ENCODE measurements at places on chromosomes 3 and 15.
A peak's percentile ranks its signal among the peaks of the same experiment; 100 is the strongest.

GRCh38 chr3:72079369-72079872, 294.5 kb upstream of the PROK2 start:
- DNase-seq, result no peak

DNA sequence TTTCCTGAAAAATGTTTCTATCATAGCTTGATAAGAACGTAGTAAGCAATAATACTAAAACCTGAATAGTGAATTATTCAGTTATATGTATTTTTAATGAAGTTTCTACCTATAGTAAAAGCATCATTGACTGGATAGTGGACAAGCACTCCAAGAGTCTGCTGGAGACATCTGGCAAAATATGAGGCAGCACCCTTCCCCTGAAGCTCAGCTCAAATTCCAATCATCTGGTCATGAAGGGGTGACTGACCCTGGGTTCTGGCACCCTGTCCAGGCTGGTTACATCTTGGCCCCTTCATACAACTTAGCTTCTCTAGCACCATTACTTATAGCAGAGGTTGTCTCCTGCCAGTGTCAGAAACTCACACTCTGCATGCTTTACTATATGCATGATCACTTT, 455.4 kb downstream of the RAP2B start:
- DNase-seq, result no peak

GRCh38 chr15:60195611-60196010, 191.5 kb downstream of the FOXB1 start:
- DNase-seq, result no peak

DNA sequence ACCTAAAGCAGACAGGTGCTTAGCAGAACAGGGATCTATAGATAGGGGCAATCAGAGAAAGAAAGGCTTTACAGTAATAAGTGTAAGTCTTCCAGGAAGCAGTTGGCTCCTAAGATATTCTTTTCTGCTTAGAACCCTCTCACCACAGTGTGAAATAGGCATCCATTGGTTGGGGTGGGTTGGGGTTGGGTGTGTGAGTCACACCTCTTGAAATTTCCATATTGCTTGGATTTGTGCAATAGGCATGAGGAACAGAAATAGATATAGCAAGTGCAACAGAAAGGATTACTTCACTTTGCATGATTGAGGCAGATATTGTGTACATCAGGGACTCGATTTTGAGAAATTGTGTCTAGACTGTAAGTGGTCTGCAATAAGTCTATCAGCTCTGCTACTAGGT, 200.1 kb upstream of the GAP43 start:
- DNase-seq, result no peak

- DNase-seq, result no peak
These were observed 49.0 kb upstream of the EPHB3 start for GRCh38 chr3:184512621-184513020.

GRCh38 chr3:7547826-7548225, 686.9 kb downstream of the GRM7 start:
- DNase-seq, result no peak

DNA sequence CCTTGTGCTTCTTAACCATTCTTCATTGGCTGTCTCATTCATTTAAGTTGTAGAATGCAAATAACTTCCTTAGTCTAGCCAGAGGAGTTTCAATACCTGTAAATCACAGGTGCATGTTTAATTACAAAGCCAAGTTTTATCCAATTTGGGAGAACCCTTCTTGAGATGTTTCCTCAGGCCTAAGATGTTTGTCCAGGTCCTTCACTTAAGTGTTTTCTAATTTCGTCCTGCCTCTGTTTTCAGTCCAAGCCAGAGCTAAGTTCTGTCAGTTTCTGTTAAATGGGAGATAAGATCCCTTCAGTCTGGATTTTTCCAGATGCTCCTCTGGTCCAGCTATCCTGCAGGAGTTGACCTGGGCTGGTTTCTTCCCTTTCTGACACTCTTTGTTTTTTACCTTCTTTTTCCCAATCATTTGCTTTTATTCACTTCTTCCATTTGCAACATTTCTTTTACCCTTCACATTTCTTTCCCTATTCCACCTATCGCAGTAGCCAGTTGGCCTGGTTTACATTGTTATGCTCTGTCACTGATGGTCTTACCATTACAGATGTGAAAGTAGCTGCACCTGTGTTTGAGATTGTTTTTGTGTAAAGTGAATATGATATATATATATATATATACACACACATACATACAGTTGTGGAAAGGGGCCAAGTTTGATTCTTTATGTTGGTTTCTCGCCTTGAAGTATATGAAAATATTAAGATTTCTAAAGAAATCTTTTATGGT, 34.5 kb downstream of the EIF2AK4 start:
- DNase-seq, result no peak

DNA sequence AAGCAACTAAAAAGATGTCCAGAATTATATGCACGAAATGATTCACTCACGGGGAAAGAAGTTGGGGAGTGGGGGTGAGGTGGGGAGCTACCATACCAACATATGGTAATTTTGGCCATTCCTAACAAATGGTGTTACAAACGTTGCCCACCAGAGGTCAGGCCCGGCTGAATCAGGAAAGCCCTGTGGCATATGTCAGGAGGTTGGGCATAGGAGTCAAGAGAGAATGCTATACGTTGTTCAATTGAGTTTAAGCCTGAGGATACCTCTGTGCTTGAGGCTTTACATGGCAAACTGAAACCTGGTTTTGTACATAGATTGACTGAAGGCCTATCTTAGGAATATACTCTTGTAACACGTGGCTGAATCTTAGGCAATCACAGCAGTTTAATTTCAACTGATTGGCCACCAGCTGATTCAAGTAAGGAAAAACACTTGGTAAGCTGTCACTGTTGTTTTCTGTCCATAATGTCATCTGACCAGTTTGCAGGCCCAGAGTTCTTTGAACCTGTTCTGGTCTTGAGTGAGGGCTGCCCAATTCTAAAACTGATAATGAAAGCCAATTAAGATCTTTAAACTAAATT, 23.4 kb upstream of the SLC2A2 start:
- peak; percentile 63 for DNase-seq

GRCh38 chr3:108127301-108127988, 36.6 kb upstream of the CD47 start:
- no peak for DNase-seq

- peak; percentile 27 for DNase-seq
These were observed 610.9 kb downstream of the AGBL1 start for GRCh38 chr15:86690566-86690965.

- DNase-seq, result no peak
These were observed 22.4 kb downstream of the LYZL4 start for GRCh38 chr3:42387802-42388651.

GRCh38 chr3:113620091-113620490, 76.4 kb downstream of the USF3 start:
- DNase-seq, result no peak

DNA sequence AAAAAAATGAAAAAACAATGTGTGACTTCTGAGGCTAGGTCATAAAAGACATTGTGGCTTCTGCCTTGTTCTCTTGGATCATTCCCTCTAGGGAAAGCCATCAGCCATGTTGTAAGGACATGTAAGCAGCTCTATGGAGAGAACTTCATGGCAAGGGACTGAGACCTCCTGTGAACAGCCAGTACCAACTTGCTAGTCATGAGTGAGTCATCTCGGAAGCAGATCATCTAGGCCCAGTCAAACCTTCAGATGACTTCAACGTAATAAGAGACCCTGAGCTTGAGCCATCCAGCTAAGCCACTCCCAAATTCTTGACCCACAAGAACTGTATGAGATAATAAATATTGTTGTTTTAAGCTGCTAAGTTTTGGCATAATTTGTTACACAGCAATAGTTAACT, 4.9 kb downstream of the MON1A start:
- peak; percentile 32 for DNase-seq

- no peak for DNase-seq
These were observed 486.0 kb upstream of the ADAMTS9 start for GRCh38 chr3:65173841-65174240.

DNA sequence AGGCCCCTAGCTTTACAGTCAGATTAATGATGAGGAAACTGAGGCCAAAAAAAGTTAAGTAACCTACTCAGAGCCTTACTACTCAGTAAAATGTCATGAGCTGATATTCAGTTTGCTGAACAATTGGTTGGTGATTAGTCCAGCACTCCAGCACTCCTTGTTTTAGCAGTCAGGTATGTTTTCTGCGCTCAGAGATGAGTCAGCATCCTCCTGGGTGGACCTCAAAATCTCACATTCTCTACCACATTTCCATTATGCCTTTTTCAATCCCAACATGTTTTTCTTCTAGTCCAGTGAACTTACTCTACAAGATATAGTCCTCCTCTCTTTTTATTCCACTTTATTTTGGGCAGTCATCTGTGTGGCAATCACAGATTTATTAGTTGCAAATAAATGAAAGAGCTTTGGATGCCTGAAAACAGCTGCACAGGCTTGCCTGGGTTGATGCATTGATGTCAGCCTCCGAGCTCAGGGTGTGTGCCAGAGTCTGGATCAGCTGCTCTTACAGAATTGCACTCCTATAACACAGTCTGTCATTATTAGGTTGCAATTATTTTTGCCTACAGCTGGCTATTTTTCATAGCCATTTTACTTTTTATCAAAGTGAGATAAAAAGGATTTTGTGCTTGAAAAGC, 133.2 kb downstream of the ARPP21 start:
- no peak for DNase-seq

DNA sequence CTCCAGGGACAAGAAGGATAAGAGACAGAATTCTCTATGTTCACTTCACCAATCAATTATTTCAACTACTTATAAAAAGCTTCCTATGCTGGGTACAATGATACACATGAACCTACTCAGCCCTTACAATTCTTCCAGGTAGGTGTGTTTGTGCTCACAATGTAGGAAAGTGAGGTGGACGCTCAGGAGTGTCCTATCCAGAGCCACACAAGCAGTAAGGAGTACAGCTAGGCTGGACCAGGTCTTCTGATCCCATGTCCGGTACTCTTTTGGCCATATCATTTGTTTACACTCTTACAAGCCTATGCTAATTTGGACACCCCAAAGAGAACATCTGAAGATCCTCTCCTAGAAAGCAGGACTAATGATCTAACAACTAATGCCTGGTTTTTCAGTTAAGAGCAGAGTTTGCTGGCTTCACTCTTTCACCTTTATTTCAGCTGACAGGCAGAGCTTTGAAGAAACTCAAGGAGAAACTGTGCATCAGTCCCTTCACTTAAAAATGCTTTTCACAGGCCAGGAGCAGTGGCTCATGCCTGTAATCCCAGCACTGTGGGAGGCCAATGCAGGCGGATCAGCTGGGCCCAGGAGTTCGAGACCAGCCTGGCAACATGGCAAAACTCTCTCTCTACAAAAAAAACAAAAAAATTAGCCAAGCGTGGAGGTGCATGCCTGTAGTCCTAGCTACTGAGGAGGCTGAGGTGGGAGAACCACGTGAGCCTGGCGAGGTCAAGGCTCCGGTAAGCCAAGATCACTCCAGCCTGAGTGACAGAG, 27.5 kb downstream of the IGF2BP2 start:
- DNase-seq, result no peak

- DNase-seq, result no peak
These were observed 412.8 kb downstream of the PYDC2 start for GRCh38 chr3:191873736-191874135.

DNA sequence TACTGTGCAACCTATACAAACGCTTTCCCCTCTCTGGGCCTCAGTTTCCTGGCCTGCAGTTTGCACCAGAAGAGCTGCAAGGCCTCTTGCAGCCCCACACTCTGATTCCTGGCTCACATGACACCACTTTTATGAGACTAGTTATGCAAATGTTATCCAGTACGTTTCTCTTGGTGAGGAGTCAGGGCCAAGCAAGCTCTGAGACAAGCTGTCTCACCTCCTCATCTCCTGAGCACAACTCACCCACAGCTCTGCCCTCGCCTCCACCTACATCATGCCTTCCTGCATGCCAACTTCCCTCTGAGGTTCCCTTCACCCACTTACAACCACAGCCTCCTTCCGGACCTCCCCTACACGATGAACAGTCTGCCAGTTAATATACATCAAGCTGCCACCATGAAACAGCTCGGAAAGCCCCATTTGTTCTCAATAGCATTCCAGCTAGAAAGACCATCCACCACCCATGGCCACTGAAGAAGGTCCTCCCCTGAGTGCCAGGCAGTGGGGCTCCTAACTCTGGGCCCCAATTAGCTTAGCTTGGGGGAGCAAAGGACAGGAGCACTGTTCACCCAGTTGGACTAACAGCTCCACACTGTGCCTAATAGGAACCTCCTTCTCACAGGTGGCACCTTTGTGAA, 25.0 kb downstream of the CRYGS start:
- DNase-seq, result no peak

- DNase-seq, result peak; percentile 37
These were observed 557 bp downstream of the TFG start for GRCh38 chr3:100709842-100710260.

- no peak for DNase-seq
These were observed 12.2 kb upstream of the RASGRP1 start for GRCh38 chr15:38576837-38577236.

GRCh38 chr3:96264701-96265100, 549.7 kb upstream of the EPHA6 start:
- no peak for DNase-seq

GRCh38 chr3:152419748-152420147, 151.0 kb downstream of the MBNL1 start:
- DNase-seq, result no peak

GRCh38 chr3:13141991-13142412, 68.8 kb upstream of the IQSEC1 start:
- peak; percentile 68 for DNase-seq

- no peak for DNase-seq
These were observed 11.6 kb downstream of the ANKRD34C start for GRCh38 chr15:79294075-79294474.

DNA sequence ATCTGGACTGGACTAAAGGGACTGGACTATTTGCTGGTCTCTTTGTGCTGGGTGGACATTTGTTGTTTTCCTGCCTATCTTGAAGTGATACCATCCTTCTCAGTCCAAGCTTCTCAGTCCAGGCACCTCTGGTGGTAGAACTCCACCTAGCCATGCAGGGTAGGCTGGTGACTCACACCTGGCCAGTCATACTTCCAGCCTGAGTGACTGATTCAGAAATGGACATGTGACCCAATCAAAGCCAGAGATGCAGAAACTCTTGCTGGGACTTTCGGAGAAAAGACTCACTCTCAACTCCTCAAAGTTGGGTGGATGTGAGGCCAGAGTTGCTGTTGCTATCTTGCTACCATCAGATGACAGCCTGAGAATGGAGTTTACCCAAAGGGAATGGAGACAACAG, 5.6 kb upstream of the ASB14 start:
- DNase-seq, result peak; percentile 68

GRCh38 chr3:56923526-56924224, 121.9 kb upstream of the ARHGEF3 start:
- no peak for DNase-seq

DNA sequence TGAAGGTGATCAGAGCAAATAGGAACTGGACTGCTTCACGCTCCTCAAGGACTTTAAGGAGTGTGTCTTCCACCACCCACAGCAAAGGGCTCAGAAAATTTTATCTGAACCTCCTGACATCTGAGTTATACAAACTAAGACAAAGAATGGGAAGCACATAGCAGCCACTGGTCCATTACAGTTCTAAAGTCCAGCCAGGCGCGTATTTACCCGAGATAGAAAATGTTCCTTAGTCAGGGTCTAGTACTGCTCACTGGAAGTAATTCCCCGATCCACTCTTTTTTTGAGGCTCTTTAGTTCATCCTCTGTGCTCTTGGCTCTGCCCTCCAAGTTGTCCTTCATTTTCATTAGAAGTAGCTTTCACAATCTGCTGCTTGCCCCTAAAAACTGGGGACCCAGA, 88.5 kb upstream of the GOLGA8J start:
- no peak for DNase-seq

- DNase-seq, result peak; percentile 55
These were observed 89.4 kb downstream of the CD47 start for GRCh38 chr3:108001457-108001856.

GRCh38 chr3:40323946-40324345, 14.4 kb downstream of the EIF1B start:
- no peak for DNase-seq
